ENCODE measurements at places on chromosomes 3 and 15. TPM values are rescaled to one million over a fixed set of nuclear protein-coding genes. Genes with fewer than 3 reads are reported as not detected.

The ALS2CL gene
- 6.7 TPM for polyA plus RNA-seq

The CHP1 gene
- 52.9 TPM for polyA plus RNA-seq

The GOLGA8M gene
- polyA plus RNA-seq, result 2.9 TPM

The CLDN18 gene
- 0.54 TPM for polyA plus RNA-seq

The OXSM gene
- polyA plus RNA-seq, result 15.2 TPM

The ARRDC4 gene
- polyA plus RNA-seq, result 17.2 TPM

The BHLHE40 gene
- polyA plus RNA-seq, result 15.5 TPM

The B3GALNT1 gene
- polyA plus RNA-seq, result 17.4 TPM

The RBM15B gene
- polyA plus RNA-seq, result 20.1 TPM

DNA sequence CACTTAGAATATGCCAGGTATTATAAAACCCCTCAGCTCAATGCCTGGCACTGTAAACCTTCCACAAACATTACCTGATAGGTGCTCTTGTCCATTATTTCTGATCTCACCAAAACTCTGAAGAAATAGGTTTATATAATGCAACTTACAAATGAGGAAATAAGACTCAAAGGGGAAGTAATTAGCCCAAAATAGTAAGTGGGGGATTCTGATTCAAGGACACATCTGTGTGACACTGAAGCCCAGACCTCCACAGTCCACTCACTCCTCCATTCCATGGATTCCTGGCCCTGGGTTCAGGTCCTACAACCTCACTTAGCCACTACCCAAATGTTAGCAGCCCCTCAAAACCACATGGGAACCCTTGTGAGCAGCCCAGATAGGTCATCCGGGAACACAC, 49.9 kb downstream of the TRANK1 start:
- DNase-seq, result no peak

- DNase-seq, result no peak
Observed at GRCh38 chr15:62165104-62165792, at the start of gene C2CD4B. Gene C2CD4B (minus strand): TSS chr15:62165285. CDS start chr15:62164984, 301 bp downstream.

GRCh38 chr15:90482124-90483011, 47.4 kb upstream of the CRTC3 start:
- peak; percentile 51 for DNase-seq

DNA sequence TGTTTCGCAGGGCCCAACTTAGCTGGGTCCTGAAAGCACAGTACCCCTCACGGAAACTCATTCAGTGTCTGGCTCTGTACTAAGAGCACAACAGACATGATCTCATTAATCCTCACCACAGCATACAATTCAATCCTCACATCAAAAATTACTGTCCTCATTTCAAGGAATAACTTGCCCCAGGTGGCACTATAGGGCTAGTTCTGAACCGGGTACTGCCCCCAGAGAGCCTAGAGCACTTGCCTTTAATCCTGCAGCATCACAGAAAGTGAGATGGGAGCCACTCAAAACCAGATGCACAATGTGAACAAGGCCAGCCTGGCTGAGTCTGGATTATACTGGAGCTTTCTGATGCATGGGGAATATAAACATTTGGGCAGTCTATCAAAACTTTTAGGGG, 122.6 kb downstream of the OSBPL10 start:
- no peak for DNase-seq

DNA sequence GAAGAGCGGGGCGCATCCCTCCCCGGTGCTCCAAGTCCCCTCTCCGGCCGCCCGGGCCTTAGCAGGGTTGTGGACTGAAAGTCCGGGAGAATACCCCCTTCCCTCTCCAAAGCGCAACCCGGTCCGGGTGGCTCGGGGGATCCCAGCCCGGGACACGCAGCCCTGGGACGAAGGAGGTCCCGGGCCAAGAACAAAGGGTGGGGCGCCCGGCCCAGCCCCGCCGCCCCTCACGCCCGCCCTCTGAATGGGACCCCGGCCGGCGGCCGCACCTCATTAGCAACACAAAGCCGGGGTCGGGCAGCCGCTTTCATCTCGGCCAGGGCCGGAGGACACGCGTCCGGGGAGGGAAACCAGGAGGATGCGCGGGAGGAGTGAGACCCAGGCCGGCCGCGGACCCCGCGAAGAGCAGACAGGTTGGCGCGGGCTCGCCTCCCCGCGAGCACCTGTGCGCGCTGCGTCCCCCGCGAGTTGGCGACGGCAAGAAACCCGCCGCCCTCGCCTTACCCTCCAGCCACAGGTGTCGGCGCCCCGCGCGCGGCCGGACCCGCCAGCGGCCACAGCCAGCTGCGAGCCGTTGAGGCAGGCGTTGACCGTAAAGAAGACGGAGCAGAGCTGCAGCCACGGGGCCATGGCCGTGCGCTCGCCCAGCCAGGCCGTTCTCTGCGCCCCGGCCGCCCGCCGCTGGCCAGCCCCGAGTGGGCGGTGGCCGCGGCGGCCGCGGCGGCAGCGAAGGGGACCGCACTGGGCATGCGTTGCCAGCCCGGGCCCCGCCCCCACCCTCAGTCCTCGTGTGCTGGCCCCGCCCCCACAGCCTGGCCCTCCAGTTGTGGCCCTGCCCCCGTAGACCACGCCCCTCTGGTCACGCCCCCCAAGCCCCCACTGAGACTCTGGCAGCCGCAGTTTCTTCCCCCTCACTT, at the start of gene IL17RD:
Gene IL17RD (minus strand): TSS at position 697 of the 917 bp plus-strand sequence. CDS start 67 bp downstream, at position 630.
- peak; percentile 88 for DNase-seq

- no peak for DNase-seq
Observed at GRCh38 chr3:186789554-186790260, 6.3 kb downstream of the EIF4A2 start.

- no peak for DNase-seq
Observed at GRCh38 chr3:27486336-27486735, 2.2 kb upstream of the SLC4A7 start.

DNA sequence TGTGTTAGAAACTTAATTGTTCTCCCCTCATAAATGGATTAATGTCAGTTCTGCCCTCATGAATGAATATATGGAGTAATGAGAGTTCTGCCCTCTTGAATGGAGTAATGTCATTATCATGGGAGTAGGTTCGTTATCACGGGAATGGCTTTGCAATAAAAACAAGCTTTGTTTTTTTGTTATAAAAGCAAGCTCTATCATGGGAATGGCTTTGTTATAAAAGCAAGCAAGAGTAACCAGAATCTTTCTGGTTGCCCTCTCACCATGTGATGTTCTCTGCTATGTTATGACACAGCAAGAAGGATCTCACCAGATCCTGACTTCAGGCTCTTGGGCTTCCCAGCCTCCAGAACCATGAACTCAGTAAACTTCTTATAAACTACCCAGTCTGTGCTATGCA, 38.4 kb upstream of the UBL7 start:
- DNase-seq, result no peak

GRCh38 chr3:19151171-19151570, 2.9 kb downstream of the KCNH8 start:
- no peak for DNase-seq

- DNase-seq, result no peak
Observed at GRCh38 chr15:70576276-70576675, 187.1 kb downstream of the UACA start.

GRCh38 chr3:10459954-10460754, 45.2 kb downstream of the ATP2B2 start:
- DNase-seq, result peak; percentile 35

DNA sequence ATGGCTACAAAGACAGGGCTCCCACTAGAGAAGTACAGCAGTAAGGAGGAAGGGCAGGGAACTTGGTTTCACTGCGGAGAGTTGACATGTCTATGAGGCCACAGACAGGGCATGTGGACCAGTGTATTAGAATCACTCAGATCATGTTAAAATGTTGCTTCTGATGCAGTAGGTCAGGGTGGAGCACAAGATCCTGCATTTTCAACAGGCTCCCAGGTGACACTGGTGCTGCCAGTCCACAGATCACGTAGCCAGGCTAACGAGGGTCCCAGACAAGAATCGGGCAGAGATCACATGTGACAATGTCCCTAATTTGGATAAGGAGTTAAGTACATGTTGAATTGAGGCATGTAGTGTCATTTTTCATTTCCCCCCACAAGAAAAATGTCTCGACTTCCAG, 73.6 kb downstream of the SPSB4 start:
- no peak for DNase-seq

- no peak for DNase-seq
Observed at GRCh38 chr15:96501362-96501761, 170.9 kb downstream of the NR2F2 start.

DNA sequence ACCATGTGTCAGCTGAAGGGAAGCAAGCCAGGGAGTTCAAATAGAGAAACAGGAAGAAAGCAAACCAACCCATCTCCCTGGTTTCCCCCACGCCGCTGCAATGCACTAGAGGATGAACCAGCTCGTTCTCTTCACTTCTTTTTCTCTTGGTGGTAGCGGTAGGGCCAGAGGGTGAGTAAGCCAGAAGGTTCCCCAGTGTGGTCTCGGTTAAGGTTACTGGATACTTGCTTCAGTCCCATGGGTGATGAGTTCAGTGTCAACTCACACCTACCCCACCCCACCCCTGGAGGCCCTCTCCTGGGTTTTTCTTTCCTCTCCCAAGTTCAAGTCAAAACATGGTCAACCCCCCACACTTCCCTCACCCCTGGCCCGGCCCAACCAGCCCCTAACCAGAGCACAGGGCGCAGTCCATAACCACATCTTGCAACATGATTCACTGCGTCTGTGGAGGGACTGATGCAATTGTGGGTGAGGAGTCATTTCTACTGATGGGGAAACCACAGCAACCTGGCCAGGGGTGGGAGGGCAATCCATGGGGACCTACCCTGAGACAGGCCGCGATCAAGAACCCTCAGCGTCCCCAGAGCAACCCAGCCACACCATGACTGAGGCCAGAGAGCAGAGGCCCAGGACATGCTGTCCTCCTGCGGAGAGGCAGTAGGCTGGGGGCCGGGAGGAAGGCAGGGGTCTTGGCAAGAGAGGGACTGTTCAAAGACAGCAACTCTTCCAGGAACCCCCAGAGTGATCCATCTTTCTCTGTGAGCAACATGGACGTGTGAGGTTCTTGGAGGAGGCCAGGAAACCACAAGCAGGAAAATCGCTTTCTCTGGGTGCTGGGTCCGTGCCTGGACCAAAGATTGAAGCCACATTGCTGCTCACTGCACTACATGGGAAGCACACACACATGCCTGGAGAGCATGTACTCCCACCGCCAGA, 276.6 kb downstream of the UACA start:
- no peak for DNase-seq

GRCh38 chr15:58327958-58328357, 103.8 kb upstream of the LIPC start:
- DNase-seq, result no peak

DNA sequence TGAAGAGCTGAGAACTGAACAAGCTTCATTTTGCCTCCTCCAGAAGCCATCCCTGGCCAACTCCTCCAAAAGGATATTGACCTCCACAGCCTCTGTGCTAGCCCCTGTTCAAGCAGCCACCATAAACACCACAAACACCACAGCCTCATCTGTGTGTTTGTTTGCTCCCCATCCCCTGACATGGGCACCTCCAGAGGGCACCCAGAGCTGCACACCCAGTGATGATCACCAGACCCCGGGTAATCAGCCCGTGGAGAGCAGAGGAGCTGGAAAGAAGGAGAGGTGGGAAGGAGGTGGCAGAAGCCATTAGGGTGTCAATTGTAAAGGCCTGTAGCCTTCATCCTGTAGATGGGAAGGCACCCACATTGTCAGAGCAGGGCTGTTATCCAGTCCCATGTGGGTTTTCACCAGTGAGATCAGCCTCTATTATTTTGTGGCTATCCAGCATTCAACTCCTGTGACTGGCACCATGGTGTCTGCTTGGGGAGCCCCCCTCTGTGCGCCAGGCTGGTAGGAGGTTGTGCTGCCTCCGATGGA, 6.8 kb upstream of the WNT7A start:
- no peak for DNase-seq

GRCh38 chr15:83626171-83626802, 27.6 kb upstream of the ADAMTSL3 start:
- DNase-seq, result no peak

GRCh38 chr15:87269566-87269965, 987.0 kb downstream of the NTRK3 start:
- no peak for DNase-seq

DNA sequence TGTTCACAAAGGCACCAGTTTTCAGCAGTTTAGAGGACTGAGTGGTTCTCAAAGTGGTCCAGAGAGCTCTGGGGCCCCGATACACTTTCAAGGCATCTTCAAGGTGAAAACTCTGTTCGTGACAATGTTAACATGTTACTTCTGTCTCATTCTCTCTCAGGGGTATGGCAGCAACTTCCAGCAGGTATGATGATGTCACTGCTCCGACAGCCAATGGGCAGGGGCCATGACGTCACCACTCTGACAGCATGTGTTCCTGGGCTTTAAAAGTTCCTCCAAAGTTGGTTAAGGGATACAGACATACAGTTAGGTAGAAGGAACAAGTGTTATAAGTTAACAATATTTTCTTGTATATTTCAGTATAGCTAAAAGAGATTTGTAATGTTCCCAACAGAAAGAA, 87.9 kb downstream of the KLF15 start:
- DNase-seq, result no peak
